ENCODE measurements at places on chromosomes 16 and 17.

- peak; percentile 24 for DNase-seq
Measured at GRCh38 chr16:54928016-54928356, 2.7 kb upstream of the IRX5 start.

- no peak for DNase-seq
Measured at GRCh38 chr16:85199069-85199725, 86.9 kb upstream of the CIBAR2 start.

GRCh38 chr17:73643001-73643851 is 1.0 kb downstream of the SDK2 start:
- no peak for DNase-seq

DNA sequence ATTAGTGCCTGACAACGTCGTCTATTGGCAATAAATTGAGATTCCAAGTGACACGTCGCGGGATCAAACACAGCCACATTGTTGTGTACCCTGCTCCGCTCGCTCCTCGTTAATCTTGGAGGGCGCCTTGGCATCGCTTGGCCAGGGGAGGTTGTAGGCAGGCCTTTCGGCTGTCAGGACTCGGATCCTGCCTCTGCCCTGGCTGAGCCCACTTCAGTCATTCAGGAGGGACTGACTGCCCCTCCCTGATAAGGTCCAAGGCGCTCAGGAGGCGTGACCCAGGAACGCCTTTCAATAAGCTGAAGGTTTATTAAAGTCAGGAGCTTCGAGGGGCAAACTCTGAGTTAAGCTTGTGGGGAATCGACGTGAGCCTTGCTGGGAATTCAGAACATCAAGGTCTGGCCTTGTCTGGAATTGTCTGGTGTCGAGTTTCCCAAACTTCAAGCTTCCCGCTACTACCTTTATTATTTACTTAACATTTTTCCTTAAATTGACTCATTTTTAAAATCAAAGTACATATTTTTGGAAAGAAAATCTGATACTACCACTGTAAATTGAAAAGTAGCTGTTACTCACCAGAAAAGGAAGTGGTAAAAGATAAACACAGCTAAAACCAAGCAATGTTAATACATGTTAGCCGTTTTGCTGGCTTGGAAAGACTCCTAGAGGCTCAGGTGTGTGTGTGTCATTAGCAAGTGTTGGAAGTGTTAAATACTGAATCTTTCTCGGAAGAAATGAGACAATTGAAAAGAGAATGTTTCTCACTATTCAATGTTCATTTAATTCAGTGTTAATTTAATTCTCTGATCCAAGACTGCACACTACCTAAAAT is 5.3 kb upstream of the IRX3 start:
- no peak for DNase-seq

DNA sequence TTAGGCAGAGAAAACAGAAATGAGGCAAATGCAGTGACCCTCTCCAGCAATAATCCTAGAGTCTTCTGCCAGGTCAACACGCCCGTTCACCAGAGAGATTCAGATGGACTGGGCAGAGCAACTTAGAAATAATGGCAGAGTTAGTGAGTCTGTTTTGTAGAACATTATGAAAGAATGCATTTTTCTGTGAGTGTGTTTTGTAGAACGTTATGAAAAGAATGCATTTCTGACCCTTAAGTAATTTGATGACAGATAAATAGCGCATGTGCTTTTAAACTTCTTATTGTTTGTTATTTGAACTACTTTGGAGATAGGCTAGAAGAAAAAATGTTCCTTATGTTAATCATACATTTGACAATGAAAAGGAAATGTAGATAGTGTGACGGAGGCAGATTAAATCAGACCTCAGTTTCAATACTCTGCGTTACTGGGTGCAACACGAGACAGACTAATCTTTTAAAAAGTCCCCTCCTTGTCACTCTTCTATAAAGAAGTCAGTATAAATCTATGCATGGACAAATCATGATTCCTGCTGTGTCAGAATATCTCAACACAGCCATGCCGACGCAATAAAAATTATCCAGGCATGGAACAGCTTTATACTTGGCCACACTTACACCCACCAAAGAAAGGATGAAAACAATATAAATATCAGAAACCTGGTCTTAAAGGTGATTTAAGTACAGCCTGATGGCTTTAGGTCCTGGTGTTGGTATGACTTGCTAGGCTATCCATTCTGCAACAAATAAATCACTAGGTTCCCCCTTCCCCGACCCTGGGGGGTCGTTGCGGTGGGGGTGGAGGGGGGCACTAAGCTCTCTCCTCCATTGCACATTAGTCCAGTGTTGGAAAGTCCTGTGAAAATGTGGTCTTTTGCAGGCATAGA is 47.8 kb downstream of the MARCHF10 start:
- no peak for DNase-seq

- DNase-seq: no peak
Measured at GRCh38 chr17:249236-249993, 68.0 kb upstream of the DOC2B start.

DNA sequence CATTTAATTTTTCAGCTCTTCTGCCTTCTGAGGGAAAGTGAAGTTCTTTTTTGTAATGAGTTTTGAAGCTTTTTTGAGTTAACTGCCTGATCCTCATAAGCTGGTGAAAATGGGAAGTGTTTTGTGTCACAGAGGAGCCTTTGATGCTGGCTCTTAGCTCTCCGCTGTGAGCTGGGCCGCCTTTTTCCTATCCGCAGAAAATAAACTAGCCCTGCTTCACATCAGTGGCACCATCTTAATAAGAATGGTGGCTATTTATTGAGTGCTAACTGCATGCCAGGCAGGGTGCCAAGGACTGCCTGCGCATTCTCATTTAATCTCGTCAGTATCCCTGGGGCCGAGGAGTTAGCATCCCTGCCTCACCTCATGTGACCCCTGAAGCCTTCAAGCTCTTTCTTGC is 309.0 kb downstream of the CPPED1 start:
- no peak for DNase-seq

GRCh38 chr16:51056331-51056730 is 94.7 kb downstream of the SALL1 start:
- no peak for DNase-seq

- DNase-seq: no peak
Measured at GRCh38 chr16:16071631-16072244, 122.3 kb downstream of the ABCC1 start.

- DNase-seq: no peak
Measured at GRCh38 chr17:73231395-73231794, 30.3 kb downstream of the CPSF4L start.

DNA sequence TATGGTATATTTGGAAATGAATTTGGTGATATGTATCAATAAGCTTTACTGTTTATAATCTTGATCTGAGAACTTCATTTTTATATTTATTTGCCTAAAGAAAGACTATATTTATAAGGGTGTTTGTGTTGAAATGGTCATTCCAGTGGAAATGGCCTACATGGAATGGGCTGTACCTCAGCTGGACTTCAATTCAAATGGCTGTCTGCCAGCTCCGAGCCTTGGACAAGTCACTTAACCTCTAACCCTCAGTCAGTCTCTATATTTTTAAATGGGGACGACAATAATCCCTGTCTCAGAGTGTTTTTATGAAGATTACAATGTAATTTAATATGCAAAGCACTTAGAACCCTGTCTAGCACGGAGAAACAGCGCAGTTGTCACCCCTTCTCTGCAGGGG is 260.8 kb upstream of the CACNG5 start:
- no peak for DNase-seq

DNA sequence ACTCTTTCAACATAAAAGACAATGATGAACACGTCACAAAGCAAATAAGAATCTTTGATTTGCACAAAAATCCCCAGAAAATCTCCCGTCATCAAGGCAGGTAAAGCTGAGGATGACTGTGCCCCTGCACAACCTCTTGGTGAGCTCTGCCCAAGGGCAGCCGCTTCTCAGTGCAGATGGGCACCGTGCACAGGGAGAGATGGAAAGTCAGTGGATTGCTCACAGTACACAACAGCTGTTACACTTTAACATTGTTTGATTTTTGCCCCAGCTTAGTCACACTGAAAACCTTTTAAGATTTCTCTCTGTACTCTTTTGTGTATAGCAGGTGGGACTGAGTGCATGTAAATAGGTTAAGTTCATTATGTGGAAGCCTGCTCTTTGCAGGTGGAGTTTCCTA is 104.2 kb downstream of the CDK5R1 start:
- no peak for DNase-seq

GRCh38 chr17:55160501-55160900 is 104.3 kb upstream of the HLF start:
- DNase-seq: no peak

DNA sequence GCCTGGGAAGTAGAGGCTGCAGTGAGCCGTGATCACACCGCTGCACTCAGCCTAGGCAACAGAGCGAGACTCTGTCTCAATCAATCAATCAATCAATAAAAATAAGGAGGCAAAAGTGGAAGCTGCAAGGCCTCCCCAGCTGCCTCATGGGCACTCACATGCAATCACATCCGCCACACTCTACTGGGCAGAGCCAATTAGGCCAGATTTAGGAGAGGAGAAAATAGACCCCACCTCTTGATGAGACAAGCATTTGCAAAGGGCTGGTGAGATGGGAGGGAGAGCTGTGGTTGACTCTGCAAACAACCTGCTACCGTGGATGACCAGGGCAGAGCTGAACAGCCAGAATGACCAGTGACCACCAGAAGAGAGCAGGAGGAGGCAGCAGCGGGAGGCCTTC is 14.7 kb upstream of the GSG1L start:
- DNase-seq: no peak

GRCh38 chr17:65290056-65290455 is 152.9 kb downstream of the RGS9 start:
- DNase-seq: no peak

GRCh38 chr16:78133919-78134318 is 34.5 kb downstream of the WWOX start:
- no peak for DNase-seq

DNA sequence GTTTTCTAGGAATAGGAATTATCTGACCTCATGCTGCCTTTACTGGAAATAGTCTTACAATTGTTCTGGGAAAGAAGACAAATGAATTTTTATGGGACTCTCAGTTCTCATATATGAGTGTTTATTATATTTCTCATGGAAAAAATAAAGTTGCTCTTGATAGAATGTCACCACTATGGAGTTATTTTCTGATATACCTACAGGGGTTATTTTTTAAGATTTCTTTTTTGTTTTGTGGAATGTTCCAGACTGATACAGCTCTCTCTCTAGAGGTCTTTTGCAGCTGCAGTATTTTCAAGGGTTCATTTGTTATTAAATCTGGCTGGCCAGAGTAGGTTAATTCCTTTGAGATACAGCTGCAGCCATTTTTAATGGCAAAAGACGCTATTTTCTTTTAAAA is 100.7 kb downstream of the ABCA8 start:
- DNase-seq: no peak

GRCh38 chr17:4678448-4679026 is 25.4 kb downstream of the PELP1 start:
- DNase-seq: peak; percentile 54

DNA sequence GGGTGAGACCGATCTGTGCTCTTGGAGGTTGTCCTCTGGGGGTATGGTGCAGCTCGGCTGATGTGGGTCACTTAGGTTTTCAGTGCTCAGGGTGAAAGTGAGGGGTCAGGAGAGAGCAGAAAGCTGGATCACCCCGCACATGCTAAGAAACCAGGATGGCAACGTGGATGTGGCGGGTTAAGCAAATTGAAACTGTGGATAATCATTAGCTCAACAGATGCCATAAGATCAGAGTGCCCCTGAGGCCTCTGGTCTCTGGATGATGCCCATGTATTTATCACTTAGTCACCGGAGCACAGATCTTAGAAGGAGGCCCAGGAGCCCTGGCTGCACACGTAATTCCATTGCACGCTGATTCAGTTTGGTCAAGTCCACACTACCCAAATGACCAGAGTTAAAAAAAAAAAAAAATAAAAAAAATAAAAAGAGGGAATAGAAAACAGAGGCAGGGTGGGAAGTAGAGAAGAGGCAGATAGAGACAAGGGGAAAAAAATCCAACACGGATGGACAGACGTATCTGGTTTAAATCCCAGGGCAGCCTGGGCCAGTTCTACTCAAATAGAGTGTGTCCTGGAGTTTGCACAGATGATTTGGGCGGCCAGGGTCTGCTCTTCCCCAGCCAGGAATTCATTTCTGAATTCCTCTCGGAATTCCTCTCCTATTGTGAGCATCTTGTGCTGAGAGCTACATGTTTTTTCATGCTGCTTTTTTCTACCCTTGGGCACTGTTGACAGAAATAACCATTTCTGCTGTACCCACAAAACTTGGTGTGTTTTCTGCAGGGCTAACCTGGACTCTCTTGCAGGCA is 378.3 kb downstream of the CPPED1 start:
- DNase-seq: no peak

DNA sequence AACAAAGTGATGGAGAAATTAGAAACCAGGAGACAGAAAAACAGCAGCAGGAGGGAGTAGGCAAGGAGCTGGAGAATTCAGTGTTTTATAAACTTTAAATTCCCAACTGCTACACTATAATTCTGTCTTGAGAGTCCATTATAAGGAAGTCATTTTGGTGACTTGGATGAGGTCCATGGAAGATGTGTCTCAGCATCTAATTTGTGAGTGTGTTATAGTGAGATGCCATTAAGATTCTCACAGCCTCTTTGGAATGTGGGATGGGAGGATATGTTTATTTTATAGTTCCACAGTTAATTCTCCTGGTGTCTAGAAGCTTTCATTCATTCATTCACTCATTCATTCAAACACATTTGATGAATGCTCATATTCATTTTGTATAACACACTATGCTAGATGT is 206.0 kb upstream of the MYOCD start:
- DNase-seq: no peak

- no peak for DNase-seq
Measured at GRCh38 chr17:19398301-19399181, 11.6 kb upstream of the MFAP4 start.

DNA sequence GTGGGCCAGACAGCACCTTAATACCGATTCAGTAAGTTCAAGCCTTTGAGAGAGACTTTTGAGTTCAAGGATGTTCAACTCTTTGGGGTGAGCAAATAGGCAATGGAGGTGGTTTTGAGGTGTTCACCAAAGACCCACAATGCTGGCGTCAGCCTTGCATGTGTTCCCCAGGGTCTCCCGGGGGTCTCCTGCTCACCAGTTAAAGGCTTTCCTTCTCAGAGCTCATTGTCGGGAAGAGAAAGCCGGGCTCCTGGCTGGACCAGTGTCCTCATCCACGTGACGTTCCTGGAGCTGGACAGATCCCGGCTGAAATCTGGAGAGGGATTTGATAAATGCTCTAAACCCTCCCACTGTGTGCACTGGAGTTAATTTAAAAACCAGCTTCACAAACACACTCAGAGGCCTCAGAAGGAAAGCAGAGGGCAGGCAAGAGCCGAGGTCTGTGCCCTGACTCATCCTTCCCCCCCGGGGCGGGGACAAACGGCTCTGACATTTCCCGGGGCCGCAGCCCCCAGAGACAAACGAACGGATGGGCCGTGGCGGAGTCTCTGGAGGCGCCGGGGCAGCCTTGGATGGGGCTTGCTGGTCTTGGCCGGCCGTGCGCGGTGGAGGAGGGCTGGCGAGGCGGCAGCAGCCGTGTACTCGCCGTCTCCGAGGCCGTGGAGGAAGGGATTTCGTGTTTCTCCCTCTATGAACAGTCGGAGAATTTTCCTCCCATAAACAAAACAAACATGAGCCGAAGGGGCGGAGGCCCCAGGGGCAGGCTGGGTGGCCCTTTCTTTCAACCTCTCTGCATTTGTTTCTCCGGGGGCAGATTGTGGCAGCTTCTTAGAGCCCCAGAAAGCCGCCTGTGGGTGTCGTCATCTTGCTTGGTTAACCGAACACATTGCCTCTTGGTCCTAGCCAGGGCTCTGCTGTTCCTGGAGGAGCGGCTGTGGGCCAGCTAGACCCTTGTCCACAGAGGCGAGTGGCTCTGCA is 94.2 kb downstream of the NTN1 start:
- peak; percentile 45 for DNase-seq
